ENCODE measurements at places on chromosomes 12 and 14. TPM values are rescaled to one million over a fixed set of nuclear protein-coding genes. Genes with fewer than 3 reads are reported as not detected.

OR6C68 gene
- not detected for total RNA-seq

HOXC10 gene
- not detected for total RNA-seq

TAS2R10 gene
- total RNA-seq: under 0.01 TPM

AMHR2 gene
- total RNA-seq: not detected

ZDHHC22 gene
- total RNA-seq: not detected

MUCL1 gene
- total RNA-seq: not detected

GLS2 gene
- under 0.01 TPM for total RNA-seq

ARHGDIB gene
- 90.9 TPM for total RNA-seq

MOAP1 gene
- 12.1 TPM for total RNA-seq

TMEM179 gene
- 0.28 TPM for total RNA-seq

CCDC196 gene
- not detected for total RNA-seq

ABCC9 gene
- 51.0 TPM for total RNA-seq

MARK3 gene
- total RNA-seq: 69.2 TPM

CLSTN3 gene
- total RNA-seq: 6.7 TPM

PITPNM2 gene
- total RNA-seq: 2.0 TPM

GLT1D1 gene
- total RNA-seq: not detected

ASCL1 gene
- not detected for total RNA-seq
